ENCODE measurements at places on chromosomes 2 and 18.
A peak's percentile ranks its signal among the peaks of the same experiment; 100 is the strongest.

DNA sequence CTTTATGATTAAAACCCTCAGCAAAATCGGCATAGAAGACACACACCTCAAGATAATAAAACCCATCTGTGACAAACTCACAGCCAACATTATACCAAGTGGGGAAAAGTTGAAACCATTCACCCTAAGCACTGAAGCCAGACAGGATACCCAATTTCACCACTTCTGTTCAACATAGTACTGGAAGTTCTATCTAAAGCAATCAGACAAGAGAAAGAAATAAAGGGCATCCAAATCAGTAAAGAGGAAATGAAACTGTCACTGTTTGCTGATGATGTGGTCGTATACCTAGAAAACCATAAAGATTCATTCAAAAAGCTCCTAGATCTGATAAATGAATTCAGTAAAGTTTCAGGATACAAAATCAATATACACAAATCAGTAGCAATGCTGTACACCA lies 16.4 kb upstream of the RPRD1A start:
- no peak for DNase-seq

DNA sequence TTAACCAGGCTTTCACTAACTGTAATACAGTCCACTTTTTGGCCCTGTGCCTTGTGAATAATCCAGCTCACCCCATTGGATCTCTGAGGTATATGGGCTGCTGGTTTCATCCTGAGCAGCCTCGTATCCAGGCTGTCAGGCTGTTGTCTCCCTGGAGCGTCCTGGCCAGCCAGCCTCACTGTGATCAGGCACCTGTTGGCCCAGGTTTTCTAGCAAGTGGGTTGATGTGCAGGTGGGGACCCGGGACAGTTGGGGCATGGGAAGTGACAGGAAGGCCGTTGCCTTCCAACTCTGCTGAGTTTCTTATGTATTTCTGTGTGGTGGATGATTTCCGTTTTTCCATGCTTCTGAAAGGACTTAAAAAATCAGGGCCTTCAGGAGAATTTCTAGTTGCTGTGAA lies 132.4 kb downstream of the ACOXL start:
- no peak for DNase-seq

DNA sequence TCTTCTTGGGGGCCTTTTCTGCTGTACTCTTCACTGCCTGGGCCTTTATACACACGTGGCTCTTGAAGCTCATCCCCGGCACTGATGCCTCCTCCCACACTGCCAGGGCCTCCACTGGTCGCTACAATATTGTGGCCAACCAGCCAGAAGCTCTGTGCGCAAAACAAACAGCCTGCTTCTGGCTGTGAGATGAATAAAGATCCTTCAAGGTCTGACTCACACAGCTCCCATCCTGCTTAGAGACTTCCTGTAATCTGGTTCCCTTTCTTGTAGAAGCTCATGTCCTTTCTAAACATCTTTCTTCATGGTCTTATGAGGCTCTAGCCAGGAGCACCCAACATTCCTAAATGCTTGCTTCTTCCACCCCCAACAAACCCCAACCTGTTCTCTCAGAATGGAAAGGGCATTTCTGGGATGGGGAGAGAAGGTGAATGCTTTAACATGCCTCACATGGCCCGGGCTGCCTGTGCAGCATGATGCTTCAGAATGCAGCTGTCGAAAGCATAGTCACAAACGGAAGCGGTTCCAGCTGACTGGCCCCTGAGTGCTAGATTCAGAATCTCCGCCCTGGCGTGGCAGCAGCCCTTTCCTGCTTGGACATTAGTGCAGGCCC lies 24.6 kb downstream of the NRP2 start:
- peak; percentile 35 for DNase-seq

GRCh38 chr2:172864182-172864581 lies 128.5 kb downstream of the RAPGEF4 start:
- DNase-seq = peak; percentile 72

GRCh38 chr2:201880993-201881611 lies 74.8 kb downstream of the CDK15 start:
- DNase-seq = no peak

DNA sequence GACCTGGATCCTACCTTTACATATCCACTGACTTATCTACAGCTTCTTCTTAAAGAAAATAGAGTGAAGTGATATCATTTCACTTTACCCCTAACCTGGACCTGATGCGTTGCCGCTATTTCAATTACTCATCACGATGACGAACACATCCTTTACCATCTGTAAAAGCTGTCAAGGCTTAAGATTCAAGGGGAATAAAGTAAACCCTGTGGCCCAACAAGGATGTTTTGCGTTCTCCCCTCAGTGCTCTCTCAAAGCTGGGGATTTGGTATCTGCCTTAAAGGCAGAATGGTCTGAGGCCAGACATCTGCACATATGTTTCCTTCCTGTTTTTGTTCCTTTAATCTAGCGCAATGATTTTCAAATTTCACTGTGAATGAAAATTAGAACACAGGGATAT lies 100.1 kb upstream of the KLF7 start:
- no peak for DNase-seq

- DNase-seq = no peak
Measured at GRCh38 chr2:60934165-60934722, 52.9 kb downstream of the REL start.

DNA sequence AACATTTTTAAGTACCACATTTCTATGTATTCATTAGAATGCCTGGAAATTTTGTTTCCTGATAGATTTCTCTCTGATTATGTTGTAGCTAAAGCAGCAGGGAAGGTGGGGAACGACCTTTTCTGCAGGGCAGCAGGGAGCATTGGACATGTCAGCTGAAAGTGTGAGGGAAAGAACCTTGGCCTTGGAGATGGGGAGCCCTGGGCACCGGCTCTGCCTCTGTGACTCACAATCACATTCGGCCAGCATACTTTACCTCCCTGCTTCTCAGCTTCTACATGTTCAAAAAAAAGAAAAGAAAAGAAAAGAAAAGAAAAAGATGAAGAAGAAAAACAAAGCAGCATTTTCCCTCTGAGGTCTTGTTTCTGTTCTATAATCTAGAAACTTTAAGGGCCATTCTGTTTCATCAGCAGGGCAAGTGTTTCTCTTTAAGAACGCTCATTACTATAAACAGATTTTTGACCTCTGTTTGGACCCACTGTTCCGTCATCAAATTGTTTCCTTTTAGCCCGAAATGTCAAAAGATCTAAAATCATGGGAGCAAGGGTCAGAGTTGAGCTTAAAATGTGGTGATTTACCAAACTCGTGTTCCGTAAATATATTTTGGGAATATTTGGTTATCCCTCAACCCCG lies 27.9 kb downstream of the SETBP1 start:
- DNase-seq = no peak

DNA sequence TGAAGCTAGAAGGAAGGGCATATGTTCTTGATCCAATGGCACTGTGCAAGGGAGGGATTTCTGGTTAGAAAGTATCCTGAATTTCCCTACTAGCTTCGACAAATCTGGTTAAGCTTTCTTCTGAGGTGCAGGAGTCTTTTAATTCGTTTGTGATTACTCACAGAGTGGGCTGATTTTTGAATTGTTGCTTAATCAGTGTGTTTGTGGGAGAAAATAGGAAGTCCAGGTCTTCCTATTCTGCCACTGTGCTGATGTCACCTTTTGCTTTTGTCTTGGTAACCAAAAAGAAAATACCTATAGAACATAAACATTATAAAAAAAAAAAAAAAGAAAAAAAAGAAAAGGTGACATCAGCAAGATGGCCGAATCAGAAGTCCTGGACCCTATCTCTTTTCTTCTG lies 1008.6 kb downstream of the TSN start:
- no peak for DNase-seq

- peak; percentile 48 for DNase-seq
Measured at GRCh38 chr2:37366773-37367172, 22.3 kb downstream of the QPCT start.

- no peak for DNase-seq
Measured at GRCh38 chr2:210541290-210541902, 15.0 kb upstream of the CPS1 start.

GRCh38 chr2:66521291-66521922 lies 86.5 kb downstream of the MEIS1 start:
- DNase-seq = no peak

- DNase-seq = no peak
Measured at GRCh38 chr2:237131749-237132533, 46.3 kb downstream of the COPS8 start.

GRCh38 chr2:192314800-192315481 lies 120.2 kb upstream of the TMEFF2 start:
- DNase-seq = no peak

- DNase-seq = no peak
Measured at GRCh38 chr2:122063716-122064115, 308.3 kb downstream of the TSN start.

- DNase-seq = no peak
Measured at GRCh38 chr2:233638836-233639235, 2.6 kb downstream of the UGT1A10 start.

DNA sequence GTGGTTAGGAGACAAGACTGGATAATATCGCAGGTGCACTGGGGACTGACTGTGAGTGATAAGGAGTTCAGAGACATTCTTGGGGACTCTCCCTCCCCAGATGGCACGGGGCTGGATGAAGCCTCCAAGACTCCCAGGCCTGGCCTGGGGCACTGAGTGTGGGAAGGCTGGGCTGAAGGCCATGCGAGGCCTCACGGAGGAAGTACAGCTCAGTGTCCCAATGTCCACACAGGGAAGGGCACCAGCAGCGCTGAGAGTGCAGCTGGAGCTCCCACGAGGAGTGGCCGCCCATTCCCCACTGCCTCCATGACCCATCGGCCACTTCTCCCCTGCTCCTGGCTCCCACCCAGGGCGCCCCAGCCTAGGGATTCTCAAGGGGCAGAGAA lies 6.5 kb downstream of the MFSD2B start:
- no peak for DNase-seq

GRCh38 chr18:29874519-29875098 lies 1167.9 kb downstream of the DSC3 start:
- DNase-seq = no peak

DNA sequence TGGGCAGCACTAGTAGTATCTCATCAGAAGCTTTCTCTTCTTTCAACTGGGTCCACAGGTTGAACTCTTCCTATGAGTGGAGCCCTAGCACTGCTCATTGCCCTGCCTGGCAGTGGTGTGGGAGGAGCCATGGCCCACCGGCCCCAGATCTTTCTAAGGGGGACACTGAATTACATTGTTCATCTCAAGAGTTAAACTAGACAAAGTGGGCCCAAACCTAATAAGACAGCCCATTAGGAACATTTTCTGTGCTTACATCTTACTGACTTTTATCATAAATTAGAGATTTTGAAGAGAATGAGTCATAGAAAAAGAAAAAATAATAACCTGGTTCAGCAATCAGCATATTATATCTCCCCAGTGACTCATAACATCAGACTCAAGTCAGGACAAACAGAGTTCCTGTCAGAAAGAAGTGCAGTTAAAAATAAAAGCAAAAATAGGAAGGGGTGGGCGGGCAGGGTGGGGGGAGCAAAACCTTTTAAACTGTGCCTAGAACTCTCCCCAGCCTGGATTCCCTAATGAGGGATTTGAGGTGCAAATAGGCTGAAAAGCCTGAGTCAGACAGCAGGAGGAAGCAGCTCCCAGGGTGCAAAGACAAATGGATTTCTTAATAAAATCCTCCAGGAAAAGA lies 161.6 kb upstream of the TRIB2 start:
- DNase-seq = peak; percentile 46

- no peak for DNase-seq
Measured at GRCh38 chr2:80030135-80030534, 274.4 kb downstream of the LRRTM1 start.

Data from stimulated activated CD8-positive, alpha-beta memory T cell treated with anti-CD3 and anti-CD28 coated beads, Interleukin-4, amount 100 ng/mL, for 48 hours (primary cell).